Mesothelial cell of epicardium (in vitro differentiated cells): ENCODE measurements at places on chromosomes 2 and 18. TPM values are rescaled to one million over a fixed set of nuclear protein-coding genes. Genes with fewer than 3 reads are reported as not detected.

Gene TMEM214
- 86.8 to 88.8 TPM (median 88.6 TPM) in 3 replicates for total RNA-seq

Gene SERPINB10
- not detected in 3 replicates for total RNA-seq

Gene OSBPL6
- 2.1 to 3.1 TPM (median 2.8 TPM) in 3 replicates for total RNA-seq

Gene WNT6
- total RNA-seq = 106 to 118 TPM (median 115 TPM) in 3 replicates

Gene TTR
- total RNA-seq = 2.2 TPM in 1 of 3 replicates, not detected in the others

Gene TWIST2
- total RNA-seq = 17.8 to 19.6 TPM (median 18.6 TPM) in 3 replicates

Gene CUL3
- 91.0 to 97.5 TPM (median 94.8 TPM) in 3 replicates for total RNA-seq

- no peak overlapping the region for H3K27ac ChIP-seq
- H3K27me3 ChIP-seq = peaks cover 21% of the 10 kb centered on the region
- no peaks in the 10 kb centered on the region for H3K4me1 ChIP-seq
- no peak overlapping the region for H3K4me3 ChIP-seq
These were observed 437.4 kb upstream of the MC4R start for GRCh38 chr18:60809937-60810336.

DNA sequence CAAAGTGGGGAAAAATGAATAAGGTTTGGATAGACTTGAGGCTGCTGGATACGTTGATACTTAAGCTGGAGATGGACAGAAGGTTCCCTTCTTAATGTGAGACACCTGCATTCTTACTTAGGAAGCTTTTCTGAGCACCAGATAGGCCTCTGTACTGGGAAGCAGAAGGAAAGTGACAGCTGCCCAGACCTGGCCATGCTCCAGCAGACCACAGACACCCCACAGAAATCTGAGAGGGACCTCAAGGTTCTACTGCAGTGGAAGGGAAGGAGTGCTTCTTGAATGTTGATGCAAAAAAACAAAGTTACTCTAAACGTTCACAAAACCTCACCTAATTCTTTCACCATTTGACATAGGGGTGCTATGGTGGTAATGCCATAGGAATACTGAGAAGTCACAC is 642.1 kb upstream of the ID2 start:
- no peak overlapping the region for H3K4me3 ChIP-seq
- H3K36me3 ChIP-seq = no peaks in the 10 kb centered on the region
- H3K27me3 ChIP-seq = no peaks in the 10 kb centered on the region
- H3K27ac ChIP-seq = no peak overlapping the region

GRCh38 chr2:171741189-171741588 is 53.9 kb downstream of the DYNC1I2 start:
- no peak overlapping the region for H3K4me3 ChIP-seq
- peaks cover 4% of the 10 kb centered on the region for H3K4me1 ChIP-seq
- H3K27me3 ChIP-seq = no peaks in the 10 kb centered on the region

DNA sequence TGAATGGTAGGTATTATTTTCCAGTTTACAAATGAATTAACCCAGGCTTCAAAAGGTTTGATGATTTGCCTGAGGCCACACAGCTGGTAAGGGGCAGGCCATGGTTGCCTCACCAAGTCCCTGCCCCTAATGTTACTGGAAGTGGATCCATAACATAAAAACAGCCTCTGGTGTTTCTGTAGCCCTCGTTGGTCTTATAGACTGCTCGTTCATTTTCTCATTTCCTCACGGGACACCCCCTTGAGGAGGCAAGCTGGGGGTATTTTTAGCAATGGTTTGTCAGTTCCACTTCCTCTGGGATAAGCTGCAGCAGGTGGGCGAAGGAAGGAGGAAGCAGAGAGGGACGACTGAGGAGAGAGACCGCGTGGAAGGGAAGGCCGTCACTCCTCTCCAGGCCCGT is 32.9 kb upstream of the NDUFV2 start:
- no peak for DNase-seq
- H3K4me3 ChIP-seq = no peak overlapping the region
- H3K4me1 ChIP-seq = peaks cover 3% of the 10 kb centered on the region
- H3K36me3 ChIP-seq = no peaks in the 10 kb centered on the region
- H3K27me3 ChIP-seq = no peaks in the 10 kb centered on the region
- H3K27ac ChIP-seq = no peak overlapping the region

- peaks cover 12% of the 10 kb centered on the region for H3K36me3 ChIP-seq
- H3K27ac ChIP-seq = peak overlapping the region; percentile 54
- H3K4me3 ChIP-seq = no peak overlapping the region
These were observed 133.0 kb downstream of the PRPF40A start for GRCh38 chr2:152584301-152584700.

GRCh38 chr2:56357655-56358295 is 174.0 kb downstream of the CCDC85A start:
- H3K27ac ChIP-seq = no peak overlapping the region
- DNase-seq = no peak
- no peak overlapping the region for H3K4me3 ChIP-seq
- H3K4me1 ChIP-seq = peaks cover 4% of the 10 kb centered on the region
- H3K27me3 ChIP-seq = no peaks in the 10 kb centered on the region

DNA sequence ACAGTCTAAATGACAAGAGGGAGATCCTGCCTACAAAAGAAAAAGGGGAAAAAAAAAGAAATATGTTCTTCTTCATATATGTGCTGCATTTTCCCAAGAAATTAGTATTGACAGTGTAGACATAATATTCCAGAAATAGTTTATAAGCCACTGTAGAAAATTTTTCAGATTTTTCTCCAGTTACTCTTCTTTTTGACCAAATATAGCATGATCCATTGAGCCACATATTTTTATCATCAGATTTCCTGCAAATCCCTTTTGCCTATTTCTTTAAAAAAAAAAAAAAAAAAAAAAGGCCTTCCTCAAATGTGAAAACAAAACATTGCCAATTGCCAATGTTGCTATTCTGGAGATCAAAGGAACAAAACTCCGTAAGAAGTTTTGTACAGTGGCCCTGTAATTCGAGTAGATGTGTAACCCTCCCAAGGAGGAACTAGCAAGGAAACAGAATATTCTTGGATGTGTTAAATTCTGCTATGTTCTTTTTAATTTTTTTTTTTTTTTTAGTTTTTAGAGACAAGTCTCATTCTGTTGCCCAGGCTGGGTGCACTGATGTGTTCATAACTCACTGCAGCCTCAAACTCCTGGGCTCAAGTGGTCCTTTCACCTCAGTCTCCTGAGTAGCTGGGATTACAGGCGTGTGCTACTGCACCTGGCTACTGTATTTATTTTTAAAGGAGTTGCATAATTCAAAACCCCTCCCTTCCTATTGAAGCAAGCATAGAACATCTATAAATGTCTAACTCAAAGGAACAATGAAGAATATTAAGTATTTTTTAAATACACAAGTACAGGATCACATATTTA is 12.5 kb upstream of the CABYR start:
- H3K4me3 ChIP-seq = no peak overlapping the region
- H3K27ac ChIP-seq = no peak overlapping the region
- H3K4me1 ChIP-seq = no peaks in the 10 kb centered on the region
- DNase-seq = no peak
- no peaks in the 10 kb centered on the region for H3K27me3 ChIP-seq
- peaks cover 24% of the 10 kb centered on the region for H3K36me3 ChIP-seq

DNA sequence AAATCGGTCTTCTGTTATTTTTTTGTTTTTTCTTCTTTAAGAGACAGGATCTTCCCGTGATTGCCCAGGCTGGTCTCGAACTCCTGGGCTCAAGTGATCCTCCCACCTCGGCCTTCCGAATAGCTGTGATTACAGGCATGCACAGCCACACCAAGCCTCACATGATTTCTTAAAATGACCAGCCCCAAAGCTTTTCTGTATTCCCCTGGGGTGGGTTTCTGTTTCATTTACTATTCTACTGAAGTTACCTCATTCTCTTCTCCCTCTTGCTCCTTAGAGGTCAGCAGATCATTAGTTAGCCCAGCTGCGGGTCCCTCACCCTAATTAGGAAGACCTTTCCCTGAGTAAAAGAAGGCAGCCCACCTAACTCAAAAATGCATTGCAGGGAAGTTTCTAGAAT is 27.6 kb downstream of the SLC1A4 start:
- no peak overlapping the region for H3K4me3 ChIP-seq
- H3K36me3 ChIP-seq = peaks cover 7% of the 10 kb centered on the region

GRCh38 chr2:237520290-237520689 is 33.2 kb downstream of the MLPH start:
- H3K27me3 ChIP-seq = no peaks in the 10 kb centered on the region
- H3K36me3 ChIP-seq = no peaks in the 10 kb centered on the region
- no peak for DNase-seq
- peaks cover 1% of the 10 kb centered on the region for H3K4me1 ChIP-seq
- H3K4me3 ChIP-seq = no peak overlapping the region
- no peak overlapping the region for H3K27ac ChIP-seq

GRCh38 chr2:70128005-70128404 is 40.7 kb downstream of the PCBP1 start:
- peak overlapping the region; percentile 52 for H3K27ac ChIP-seq
- peaks cover 53% of the 10 kb centered on the region for H3K4me1 ChIP-seq
- DNase-seq = no peak

GRCh38 chr2:192484903-192485302 is 290.2 kb upstream of the TMEFF2 start:
- H3K4me1 ChIP-seq = no peaks in the 10 kb centered on the region
- DNase-seq = no peak
- H3K27ac ChIP-seq = no peak overlapping the region
- no peak overlapping the region for H3K4me3 ChIP-seq
- no peaks in the 10 kb centered on the region for H3K27me3 ChIP-seq

DNA sequence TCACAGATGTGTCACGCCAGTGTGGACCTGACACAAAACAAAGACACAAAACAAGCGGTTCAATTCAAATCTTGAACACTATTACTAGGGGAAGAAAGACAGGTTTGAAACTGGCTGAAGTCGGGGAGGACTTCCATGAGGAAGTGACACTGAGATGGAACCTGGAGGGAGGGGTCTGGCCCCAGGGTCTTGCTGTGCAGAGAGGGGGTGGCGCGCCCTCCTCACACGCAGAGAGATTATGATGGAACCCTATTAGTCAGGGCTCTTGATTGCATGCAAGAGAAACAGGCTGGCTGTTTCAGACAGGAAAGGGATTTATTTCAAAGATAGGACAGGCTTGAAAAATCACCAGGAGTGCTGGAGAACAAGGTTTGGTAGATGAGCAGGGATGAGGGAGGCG is 363.6 kb upstream of the HS6ST1 start:
- peaks cover 16% of the 10 kb centered on the region for H3K4me1 ChIP-seq
- no peaks in the 10 kb centered on the region for H3K36me3 ChIP-seq
- no peak overlapping the region for H3K4me3 ChIP-seq
- H3K27me3 ChIP-seq = no peaks in the 10 kb centered on the region
- DNase-seq = no peak

DNA sequence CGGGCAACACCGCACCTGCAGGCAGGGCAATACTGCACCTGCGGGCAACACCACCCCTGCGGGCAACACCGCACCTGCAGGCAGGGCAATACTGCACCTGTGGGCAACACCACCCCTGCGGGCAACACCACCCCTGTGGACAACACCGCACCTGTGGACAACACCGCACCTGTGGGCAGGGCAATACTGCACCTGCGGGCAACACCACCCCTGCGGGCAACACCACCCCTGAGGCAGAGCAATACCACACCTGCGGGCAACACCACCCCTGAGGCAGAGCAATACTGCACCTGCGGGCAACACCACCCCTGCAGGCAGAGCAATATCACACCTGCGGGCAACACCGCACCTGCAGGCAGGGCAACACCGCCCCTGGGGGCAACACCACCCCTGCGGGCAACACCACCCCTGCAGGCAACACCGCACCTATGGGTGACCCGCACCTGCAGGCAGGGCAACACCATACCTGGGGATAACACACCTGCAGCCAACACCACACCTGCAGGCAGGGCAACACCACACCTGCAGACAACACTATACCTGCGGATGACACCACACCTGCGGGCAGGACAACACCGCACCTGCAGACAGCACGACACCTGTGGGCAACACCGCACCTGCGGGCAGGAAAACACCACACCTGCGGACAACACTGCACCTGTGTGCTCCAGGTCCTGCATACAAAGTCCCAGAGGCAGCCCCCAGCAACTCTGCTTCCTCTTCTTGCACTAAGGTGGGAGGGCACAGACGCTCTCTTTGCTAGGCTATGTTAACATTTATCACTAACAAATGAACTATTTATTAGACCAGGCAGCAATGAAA is 57.7 kb downstream of the EIPR1 start:
- no peak for DNase-seq
- H3K27me3 ChIP-seq = no peaks in the 10 kb centered on the region
- no peak overlapping the region for H3K27ac ChIP-seq
- peaks cover 12% of the 10 kb centered on the region for H3K36me3 ChIP-seq
- no peak overlapping the region for H3K4me3 ChIP-seq

GRCh38 chr2:233650981-233651380 is 14.7 kb downstream of the UGT1A10 start:
- no peak overlapping the region for H3K27ac ChIP-seq
- H3K4me3 ChIP-seq = no peak overlapping the region
- DNase-seq = no peak
- peaks cover 32% of the 10 kb centered on the region for H3K27me3 ChIP-seq

DNA sequence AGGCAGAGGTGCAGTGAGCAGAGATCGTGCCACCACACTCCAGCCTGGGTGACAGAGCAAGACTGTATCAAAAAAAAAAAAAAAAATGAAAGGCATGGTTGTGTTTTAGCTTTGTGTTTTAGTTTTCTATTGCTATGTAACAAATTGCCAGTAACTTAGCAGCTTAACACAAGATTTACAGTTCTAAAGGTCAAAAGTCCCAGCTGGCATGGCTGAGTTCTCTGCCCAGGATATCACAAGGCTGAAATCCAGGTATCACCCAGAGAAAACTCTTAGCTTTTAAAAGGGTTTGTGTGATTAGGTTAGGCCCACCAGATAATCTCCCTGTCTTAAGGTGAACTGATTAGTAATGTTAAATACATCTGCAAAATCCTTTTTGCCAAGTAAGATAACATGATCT is 107.7 kb upstream of the YPEL5 start:
- peaks cover 15% of the 10 kb centered on the region for H3K27me3 ChIP-seq
- DNase-seq = no peak
- no peak overlapping the region for H3K27ac ChIP-seq
- no peaks in the 10 kb centered on the region for H3K4me1 ChIP-seq
- no peaks in the 10 kb centered on the region for H3K36me3 ChIP-seq
- H3K4me3 ChIP-seq = no peak overlapping the region

DNA sequence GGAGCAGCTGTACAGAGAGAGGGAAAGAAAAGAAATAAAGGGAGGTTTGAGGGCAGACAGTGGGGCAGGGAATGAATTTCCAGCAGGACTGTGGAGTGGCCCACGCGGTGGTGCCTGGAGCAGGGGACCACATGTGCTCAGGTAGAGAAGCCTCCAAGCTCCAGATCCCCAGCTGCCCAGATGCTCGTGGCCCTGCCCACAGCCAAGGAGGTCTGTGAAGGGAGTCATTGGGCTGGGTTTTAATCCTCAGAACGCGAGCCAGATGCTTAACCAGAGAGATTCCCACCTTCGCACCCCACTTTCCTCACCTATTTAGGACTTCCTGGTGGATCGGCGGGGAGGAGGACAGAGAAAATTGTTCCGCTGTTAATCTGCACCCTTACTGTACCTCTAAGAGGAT is 369.4 kb downstream of the PARD3B start:
- H3K4me3 ChIP-seq = no peak overlapping the region
- no peaks in the 10 kb centered on the region for H3K36me3 ChIP-seq
- no peaks in the 10 kb centered on the region for H3K4me1 ChIP-seq
- DNase-seq = no peak

- H3K4me1 ChIP-seq = peaks cover 48% of the 10 kb centered on the region
- no peaks in the 10 kb centered on the region for H3K27me3 ChIP-seq
- H3K27ac ChIP-seq = peak overlapping the region; percentile 89
- H3K36me3 ChIP-seq = no peaks in the 10 kb centered on the region
- DNase-seq = no peak
These were observed 225.4 kb upstream of the ID2 start for GRCh38 chr2:8456151-8457091.

- peaks cover 3% of the 10 kb centered on the region for H3K27me3 ChIP-seq
- peaks cover 7% of the 10 kb centered on the region for H3K4me1 ChIP-seq
- no peak overlapping the region for H3K27ac ChIP-seq
- DNase-seq = no peak
- H3K4me3 ChIP-seq = no peak overlapping the region
These were observed 8.2 kb downstream of the ADRA2B start for GRCh38 chr2:96108151-96108540.

GRCh38 chr18:28808373-28808772 is 631.4 kb upstream of the CDH2 start:
- H3K36me3 ChIP-seq = peaks cover 7% of the 10 kb centered on the region
- H3K4me3 ChIP-seq = no peak overlapping the region
- no peak overlapping the region for H3K27ac ChIP-seq
- no peaks in the 10 kb centered on the region for H3K4me1 ChIP-seq
- no peaks in the 10 kb centered on the region for H3K27me3 ChIP-seq
